Body of pancreas (tissue), 4 donors: ENCODE measurements at places on chromosomes 5 and 9.
A peak's percentile ranks its signal among the peaks of the same experiment; 100 is the strongest.

GRCh38 chr9:3136686-3137346 is 292.9 kb upstream of the PUM3 start:
- H3K27me3 ChIP-seq = no peaks in the 10 kb centered on the region
- no peak overlapping the region for H3K4me3 ChIP-seq
- H3K27ac ChIP-seq = no peak overlapping the region
- peak; percentile 9 for DNase-seq

GRCh38 chr5:58542709-58543108 is 40.2 kb upstream of the RAB3C start:
- DNase-seq = no peak
- H3K36me3 ChIP-seq = no peaks in the 10 kb centered on the region
- no peak overlapping the region for H3K27ac ChIP-seq
- no peaks in the 10 kb centered on the region for H3K4me1 ChIP-seq
- H3K4me3 ChIP-seq = no peak overlapping the region

GRCh38 chr9:22084336-22085035 is 75.4 kb upstream of the CDKN2B start:
- no peak overlapping the region for H3K27ac ChIP-seq
- H3K4me1 ChIP-seq = no peaks in the 10 kb centered on the region
- no peak for DNase-seq
- no peak overlapping the region for H3K4me3 ChIP-seq
- H3K27me3 ChIP-seq = no peaks in the 10 kb centered on the region

DNA sequence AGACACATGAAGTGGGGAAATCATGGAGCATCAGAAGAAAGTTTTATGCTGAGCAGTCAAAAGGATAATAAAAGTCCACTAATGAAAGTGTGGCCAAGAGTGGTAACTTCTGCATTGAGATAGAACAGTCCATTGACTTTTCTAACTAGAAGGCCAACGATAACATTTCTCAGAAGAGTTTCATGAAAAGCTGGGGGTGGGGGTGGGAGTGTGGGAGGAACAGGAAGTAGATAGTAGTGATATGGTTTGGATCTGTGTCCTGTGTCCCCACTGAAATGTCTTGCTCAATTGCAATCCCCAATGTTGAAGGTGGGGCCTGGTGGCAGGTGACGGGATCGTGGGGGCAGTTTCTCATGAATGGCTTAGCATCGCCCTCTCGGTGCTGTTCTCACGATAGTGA is 36.2 kb upstream of the SNAPC3 start:
- H3K27ac ChIP-seq = no peak overlapping the region
- no peaks in the 10 kb centered on the region for H3K36me3 ChIP-seq
- no peaks in the 10 kb centered on the region for H3K4me1 ChIP-seq
- no peak overlapping the region for H3K4me3 ChIP-seq

- H3K4me3 ChIP-seq = no peak overlapping the region
- DNase-seq = no peak
- H3K27me3 ChIP-seq = no peaks in the 10 kb centered on the region
- peak overlapping the region; percentile 23 for H3K27ac ChIP-seq
- H3K36me3 ChIP-seq = no peaks in the 10 kb centered on the region
These were observed 34.0 kb upstream of the GLRX start for GRCh38 chr5:95856501-95856981.
